ENCODE measurements at places on chromosomes 1 and 21.

- peak; percentile 93 for DNase-seq
These were observed at the start of gene KRTCAP2 for GRCh38 chr1:155172732-155173477. Gene KRTCAP2 (minus strand): TSS chr1:155173304. CDS start chr1:155173224, 80 bp downstream.

GRCh38 chr1:205688171-205689080 lies 8.1 kb upstream of the SLC45A3 start:
- DNase-seq = no peak

GRCh38 chr1:234722904-234723720 lies 113.1 kb upstream of the IRF2BP2 start:
- peak; percentile 74 for DNase-seq

DNA sequence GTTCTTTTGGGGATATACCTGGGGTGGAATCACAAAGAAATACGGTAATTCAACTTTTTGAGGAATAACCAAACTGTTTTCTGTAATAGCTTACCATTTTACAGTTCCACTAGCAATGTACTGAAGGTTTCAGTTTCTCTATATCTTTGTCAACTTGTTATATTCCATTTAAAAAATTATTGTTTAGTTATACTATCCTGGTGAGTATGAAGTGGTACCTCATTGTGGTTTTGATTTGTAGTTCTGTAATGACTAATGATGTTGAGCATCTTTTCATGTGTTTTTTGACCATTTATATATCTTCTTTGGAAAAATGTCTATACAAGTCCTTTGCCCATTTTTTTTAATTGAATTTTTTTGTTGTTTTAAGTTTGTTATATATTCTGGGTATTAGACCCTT lies 39.4 kb downstream of the MAST2 start:
- no peak for DNase-seq

DNA sequence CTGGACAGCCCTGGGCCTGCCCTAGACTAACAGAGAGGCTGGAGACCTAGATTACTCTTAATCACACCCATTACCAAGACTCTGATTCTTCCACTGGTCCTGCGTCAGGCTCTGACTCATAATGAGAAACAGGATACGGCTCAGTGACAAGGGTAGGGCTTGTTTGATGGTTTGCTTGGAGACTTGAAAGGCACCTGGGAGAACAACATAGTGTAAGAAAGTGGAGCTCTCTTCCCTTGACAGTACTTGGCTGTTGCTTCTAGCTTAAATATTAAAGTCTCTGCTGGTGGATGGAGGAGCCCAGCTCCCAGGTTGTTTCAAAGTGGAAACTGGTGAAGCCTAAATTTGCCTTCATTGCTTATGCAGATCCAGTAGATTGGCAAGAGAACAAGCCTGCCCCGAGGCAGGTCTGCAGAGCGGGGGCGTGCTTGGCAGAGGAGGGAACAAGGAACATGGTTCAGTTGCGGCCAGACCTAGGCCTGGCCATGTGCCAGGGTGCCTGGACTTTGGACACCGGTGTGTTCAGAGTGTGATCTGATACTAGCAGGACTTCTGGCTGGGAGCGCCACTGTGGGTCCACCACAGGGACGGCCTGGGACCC lies 480.6 kb downstream of the CAMTA1 start:
- no peak for DNase-seq

DNA sequence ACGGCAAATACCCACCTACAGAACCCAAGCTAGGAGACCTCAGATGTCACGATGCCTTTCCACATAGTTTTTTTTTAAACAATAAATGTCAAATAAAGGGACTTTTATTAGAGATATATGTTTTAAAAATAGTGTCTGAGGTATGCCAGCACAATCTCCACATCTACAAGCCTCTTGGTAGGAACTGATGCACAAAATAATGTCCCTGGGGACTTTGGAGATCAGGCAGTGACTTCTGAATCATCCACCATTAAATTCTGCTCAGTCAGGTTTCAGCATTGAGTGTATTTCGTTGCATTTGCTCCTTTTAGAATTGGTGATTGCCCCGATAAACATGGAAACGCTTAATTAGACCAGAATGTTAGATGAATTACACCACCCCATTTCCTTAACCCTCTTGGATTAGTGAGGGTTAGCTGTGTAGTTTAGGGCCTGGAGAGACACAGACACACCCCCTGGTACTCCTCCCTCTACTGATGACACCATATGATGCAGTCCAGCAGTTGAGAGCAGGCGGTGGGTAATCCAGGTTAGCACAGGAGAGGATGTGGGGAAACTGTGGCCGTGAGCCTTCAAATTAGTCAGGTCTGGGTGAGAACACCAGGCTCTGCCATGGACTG lies 33.6 kb downstream of the LGR6 start:
- no peak for DNase-seq

GRCh38 chr1:31238986-31239613 lies 587 bp downstream of the NKAIN1 start:
- DNase-seq = no peak

DNA sequence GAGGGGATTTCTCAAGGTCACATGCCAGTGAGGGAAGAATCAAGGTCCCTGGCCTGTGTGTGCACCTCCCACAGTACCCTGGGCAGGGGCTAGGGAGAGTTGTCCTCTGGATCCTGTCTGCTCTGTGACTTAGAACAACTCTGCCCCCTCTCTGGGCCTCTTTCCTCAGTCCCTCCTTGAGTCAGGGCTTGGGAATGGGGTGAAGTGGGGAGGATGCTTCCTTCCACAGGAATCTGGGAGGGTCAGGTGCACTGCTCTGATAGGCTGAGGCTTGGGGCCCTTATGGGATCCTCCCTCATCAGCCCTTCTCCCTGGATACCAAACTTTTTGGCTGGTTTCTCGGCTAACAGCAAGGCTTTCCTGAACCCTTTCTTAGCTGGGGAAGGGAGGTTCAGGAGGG lies 2.5 kb downstream of the TRNP1 start:
- no peak for DNase-seq

DNA sequence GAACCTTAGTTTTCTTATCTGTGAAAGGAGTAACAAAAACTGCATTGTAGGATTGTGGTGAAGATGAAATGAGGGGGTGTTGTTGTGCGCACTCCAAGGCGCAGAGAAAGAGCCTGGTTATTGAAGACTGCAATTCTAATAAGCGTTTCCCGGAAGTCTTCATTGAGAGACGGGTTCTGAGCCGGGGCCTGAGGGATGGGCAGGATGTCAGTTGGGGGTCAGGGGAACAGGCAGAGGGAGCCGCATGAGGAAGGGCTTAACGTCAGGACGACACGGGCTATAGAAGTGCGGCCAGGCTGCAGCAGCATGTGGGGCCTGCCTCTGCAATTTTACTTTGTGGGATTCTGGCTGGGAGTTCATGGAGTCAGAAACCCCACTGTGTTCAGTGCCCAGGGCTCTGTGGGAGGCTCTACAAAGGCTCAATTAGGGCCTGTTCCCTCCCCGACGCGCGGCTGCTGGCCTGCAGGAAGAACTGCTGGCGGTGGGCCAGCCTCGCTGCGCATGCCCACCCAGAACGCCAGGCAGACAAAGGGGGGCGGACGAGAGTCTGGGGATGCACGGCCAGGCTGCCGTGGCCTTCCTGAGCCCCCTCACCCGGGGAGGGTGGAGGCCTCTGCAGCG lies 20.7 kb downstream of the TRIM62 start:
- no peak for DNase-seq

DNA sequence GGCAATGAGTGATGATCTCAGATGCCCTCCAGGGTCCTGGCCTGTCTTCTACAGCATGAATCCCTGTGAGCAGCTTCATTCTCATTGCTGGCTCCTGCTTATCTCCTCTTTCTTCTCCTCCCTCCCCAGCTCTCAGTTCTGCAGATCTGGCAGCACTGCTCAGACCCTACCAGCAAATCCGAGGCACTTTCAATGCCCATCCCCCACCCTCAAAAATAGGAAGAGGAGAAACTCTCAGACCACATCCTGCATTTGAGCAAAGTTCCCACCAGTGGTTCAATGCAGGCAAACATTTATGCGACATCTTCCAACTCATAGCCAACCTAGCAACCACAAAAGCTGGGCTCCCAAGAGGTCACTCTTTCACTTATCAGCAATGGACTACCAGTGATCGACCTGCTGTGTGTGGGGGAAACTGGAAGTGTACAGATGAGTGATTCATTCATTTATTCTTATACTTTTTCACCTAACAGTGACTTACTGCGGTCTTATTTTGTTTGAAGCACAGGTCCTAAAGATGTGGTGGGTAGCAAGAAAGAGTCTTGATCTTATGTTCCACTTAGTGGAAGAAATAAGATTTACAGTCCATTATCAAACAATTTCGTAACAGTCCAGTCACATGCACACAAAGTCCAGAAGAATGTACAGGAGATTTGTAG lies 5.8 kb upstream of the CHI3L2 start:
- DNase-seq = peak; percentile 39

GRCh38 chr1:205329719-205330118 lies 8.2 kb upstream of the NUAK2 start:
- no peak for DNase-seq

GRCh38 chr1:15476927-15477326 lies 1.0 kb downstream of the CELA2B start:
- no peak for DNase-seq

DNA sequence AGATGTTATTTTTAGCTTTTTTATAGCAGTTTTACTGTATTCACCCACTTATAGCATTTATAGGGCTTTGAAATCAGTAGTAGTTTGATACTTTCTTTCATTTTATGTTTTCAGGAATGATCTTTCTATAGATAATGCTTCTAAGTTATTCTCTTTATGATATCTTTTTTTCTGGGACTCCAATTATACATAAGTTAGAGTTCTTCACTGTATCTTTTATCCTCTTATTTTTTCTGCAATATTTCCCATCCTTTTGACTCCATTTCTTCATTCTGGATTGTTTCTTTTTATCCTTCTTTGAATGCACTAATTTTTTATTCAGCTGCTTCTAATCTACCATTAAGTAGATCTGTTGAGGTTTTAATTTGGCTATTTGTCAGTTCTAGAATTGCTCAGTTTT lies 73.1 kb downstream of the FMN2 start:
- DNase-seq = no peak

- DNase-seq = no peak
These were observed 66.4 kb downstream of the DAB1 start for GRCh38 chr1:57357462-57357861.

- no peak for DNase-seq
These were observed 201.1 kb downstream of the OMA1 start for GRCh38 chr1:58345215-58346035.

GRCh38 chr1:44803312-44804095 lies 3.3 kb downstream of the PLK3 start:
- DNase-seq = no peak

GRCh38 chr1:119384591-119384990 lies 16.0 kb downstream of the HAO2 start:
- no peak for DNase-seq

- no peak for DNase-seq
These were observed 5.1 kb downstream of the OR2T4 start for GRCh38 chr1:248366609-248367008.

- no peak for DNase-seq
These were observed 3.0 kb upstream of the A3GALT2 start for GRCh38 chr1:33323663-33324477.

DNA sequence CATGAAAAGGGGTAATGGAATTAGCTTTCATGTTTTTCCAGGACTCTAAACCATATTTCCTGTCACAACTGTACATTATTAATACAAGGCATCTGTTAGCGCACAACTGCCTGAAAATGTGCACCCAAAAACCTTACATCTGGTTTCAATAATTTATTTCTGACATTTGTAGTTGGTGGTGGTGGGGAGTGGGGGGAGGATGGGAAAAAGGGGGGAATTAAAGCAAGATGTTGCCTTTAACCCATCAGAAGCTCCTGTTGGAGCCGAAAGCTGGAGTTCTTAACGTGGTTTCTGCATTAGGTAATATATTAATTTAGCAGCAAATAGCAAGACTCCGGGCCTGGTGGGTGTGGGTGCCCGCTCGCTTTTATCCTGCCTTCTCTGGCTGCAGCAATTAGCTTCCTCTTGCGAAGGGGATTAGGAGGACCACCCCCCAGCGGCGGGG lies 36.9 kb upstream of the HHAT start:
- DNase-seq = no peak

GRCh38 chr1:164659621-164660411 lies 100.8 kb downstream of the PBX1 start:
- no peak for DNase-seq

GRCh38 chr1:212669102-212669501 lies 30.5 kb downstream of the BATF3 start:
- DNase-seq = no peak

DNA sequence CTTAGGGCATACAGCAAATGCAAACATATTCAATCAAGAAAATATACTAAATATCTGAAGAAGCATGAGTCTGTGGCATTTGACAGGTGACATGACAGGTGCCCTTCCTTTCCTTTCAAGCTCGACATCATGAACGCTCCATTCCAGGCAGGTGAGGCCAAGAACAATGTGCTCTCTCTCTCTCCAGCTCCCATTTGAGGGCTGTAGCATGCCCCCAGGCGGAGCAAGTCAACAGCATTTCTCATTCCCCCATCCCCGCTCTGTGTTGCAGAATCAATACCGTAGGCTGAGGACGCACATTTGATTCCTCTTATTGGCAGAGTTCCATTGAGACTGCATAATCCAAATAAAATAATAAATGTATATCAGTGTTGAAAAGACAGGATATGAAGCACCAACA lies 24.6 kb upstream of the PLPPR4 start:
- no peak for DNase-seq

DNA sequence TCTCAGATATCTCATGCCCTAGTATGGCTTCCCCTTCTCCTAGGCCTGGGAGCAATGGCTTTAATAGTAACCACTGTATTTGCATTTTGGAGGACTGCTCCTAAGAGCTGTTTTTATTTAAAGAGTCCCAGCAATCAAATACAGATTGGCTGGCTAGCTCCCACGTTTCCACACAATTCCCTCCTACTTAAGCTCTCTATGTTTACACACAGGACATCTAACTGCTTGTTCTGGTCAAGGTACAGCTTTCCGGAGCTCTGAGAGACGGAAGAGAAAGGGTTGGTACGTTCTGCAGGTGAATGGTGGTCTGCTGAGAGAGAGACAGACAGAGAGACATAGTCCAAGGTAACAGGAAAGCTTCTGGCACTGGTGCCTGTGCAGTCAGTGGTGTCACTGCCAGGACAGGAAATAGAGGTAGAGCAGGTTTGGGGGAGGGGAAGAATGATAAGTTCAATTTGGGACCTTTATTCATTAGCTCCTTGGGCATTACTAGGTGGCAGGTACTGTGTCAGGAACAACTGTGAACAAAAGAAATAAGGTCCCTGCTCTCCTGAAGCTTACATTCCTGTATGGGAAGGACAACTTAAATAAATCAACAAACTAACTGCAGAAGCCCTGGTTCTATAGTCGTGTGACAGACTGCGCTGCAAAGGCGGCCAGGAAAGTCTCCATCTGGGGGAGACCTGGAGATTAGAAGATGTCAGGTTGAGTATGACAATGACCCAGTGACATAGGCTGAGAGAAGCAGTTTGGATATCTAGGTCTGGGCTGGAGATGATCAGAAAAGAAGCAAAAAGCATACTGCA lies 1.2 kb upstream of the SLC25A33 start:
- DNase-seq = no peak

- no peak for DNase-seq
These were observed at the start of gene GPA33 for GRCh38 chr1:167090314-167090942. Gene GPA33 (minus strand): TSS chr1:167090377. CDS start chr1:167090287, 90 bp downstream.

Data from activated CD4-positive, alpha-beta T cell treated with anti-CD3 and anti-CD28 coated beads for 4 hours (primary cell).